Stimulated activated naive CD4-positive, alpha-beta T cell treated with Interleukin-2 at 50 U/mL for 16 hours (primary cell): ENCODE measurements at places on chromosomes 5 and 9.

- DNase-seq = no peak
Measured at GRCh38 chr5:111461934-111462333, 50.4 kb downstream of the STARD4 start.

DNA sequence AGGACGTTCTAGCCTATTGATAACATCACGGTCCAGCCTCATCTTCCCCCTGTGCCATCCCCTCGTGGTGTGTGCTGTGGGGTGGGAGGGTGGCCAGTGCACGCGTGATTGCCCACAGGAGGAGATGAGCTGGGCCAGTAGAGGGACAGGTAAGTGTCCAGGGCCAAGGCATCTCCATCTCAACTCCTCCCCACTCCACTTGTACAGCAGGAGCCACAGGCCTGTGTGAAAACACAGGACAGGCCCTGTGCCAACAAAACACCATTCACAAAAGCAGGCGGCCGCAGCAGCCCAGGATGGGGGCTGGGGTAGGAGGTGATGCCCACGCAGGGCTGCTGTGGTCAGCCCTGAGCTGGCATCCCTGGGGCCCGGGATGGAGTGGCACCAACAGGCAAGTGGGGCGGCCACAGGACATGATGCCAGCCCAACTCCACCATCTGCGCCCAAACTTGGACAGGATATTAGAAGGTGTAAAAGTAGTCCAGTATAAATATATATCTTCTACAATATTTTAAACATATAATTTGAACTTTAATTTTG lies 32.6 kb downstream of the TPPP start:
- no peak for DNase-seq

DNA sequence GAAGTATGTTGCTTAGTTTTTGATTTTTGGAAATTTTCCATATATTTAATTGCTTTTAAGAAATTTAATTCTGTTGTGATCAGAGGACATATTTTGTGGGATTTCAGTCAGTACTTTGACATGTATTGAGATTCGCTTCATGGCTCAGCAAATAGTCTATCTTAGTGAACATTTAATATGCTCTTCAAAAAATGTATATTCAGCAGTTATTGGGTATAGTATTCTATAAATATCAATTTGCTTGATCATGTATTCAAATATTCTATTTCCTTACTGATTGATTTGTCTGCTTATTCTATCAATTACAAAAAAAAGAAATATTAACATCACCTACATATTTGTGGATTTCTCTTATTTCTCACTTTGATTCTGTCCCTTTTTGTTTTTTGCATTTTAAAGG lies 79.5 kb upstream of the HAND1 start:
- DNase-seq = no peak

DNA sequence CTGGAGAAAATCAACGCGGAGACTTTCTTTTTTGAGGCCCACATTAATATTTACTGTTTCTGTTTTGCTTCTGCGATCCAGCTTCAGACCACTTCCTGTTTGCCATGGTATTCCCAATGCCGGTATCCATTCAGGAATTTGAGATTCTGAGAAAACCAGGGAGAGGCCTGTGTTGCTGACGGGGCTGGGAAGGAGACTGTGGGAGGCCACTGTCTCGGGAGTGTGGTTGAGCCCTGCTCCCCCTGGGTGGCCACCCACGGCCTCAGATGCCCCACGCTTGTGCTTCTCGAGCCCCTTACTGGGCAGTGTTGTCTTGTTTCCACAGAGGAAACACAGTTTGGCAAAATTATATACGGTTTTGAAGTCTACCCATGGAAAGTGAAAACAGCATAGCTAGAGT lies 403.6 kb upstream of the IRX2 start:
- no peak for DNase-seq

DNA sequence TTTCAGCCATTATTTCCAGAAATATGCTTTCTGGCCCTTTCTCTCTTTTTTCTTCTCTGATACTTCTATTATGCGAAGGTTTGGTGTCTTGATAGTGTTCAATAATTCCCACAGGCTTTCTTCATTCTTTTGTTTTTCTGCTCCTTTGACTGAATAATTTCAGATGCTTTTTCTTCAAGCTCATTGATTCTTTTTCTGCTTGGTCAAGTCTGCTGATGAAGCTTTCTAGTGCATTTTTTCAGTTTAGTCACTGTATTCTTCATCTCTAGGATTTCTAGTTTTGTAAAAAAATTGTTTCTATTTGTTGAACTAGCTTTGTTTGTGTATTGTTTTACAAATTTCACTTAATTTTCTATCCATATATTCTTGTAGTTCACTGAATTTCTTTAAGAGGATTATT lies 304.0 kb upstream of the TARS1 start:
- DNase-seq = no peak

DNA sequence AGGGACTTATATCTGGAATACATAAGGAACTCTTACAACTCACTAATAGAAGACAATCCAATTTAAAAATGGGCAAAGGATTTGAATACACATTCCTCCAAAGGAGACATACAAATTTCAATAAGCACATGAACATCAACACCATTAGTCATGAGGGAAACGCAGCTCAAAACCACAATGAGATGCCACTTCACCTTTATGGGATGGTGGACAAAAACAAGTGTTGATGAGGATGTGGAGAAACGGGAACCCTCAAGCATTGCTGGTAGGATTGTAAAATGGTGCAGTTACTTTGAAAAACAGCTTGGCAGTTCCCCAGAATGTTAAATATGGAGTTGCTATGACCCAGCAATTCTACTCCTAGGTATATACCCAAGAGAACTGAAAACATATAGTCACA lies 72.7 kb upstream of the IER5L start:
- DNase-seq = no peak

DNA sequence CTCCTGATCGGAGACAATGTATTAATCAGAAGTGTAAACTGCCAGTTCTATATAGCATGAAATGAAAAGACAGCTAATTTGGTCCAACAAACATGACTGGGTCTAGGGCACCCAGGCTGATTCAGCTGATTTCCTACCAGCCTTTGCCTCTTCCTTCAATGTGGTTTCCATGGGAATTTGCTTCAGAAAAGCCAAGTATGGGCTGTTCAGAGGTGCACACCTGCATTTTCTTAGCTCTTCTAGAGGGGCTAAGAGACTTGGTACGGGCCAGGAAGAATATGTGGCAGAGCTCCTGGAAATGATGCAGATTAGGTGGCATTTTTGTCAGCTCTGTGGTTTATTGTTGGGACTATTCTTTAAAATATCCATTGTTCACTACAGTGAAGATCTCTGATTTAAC lies 22.4 kb downstream of the IL7R start:
- no peak for DNase-seq
